ENCODE measurements at places on chromosomes 4 and X. TPM values are rescaled to one million over a fixed set of nuclear protein-coding genes. Genes with fewer than 3 reads are reported as not detected.

The FAM47A gene
- not detected for total RNA-seq

The MAGEC2 gene
- not detected for total RNA-seq

The STATH gene
- not detected for total RNA-seq

GRCh38 chrX:10041383-10041782 lies 74.2 kb downstream of the CLDN34 start:
- no peak overlapping the region for H3K27ac ChIP-seq
- no peaks in the 10 kb centered on the region for H3K36me3 ChIP-seq
- H3K4me1 ChIP-seq = peaks cover 69% of the 10 kb centered on the region

DNA sequence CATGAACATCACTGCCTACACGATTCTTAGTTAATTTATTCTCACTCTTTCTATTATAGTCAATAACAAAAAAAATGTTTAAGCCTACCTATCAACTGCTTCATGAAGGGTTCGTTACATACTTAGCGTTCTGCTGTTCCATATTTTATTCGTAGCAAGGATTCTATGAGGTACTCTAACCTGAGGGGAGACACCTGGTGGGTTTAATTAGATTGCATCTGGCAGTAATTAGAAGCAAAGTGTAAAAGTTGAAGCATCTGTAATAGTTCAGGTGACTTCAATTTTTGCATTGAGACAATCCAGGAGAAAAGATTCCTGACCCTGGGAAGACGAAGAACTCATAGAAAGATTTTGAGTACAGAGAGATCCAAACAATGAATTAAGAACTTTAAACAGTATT lies 1655.8 kb upstream of the TENM3 start:
- H3K27ac ChIP-seq = no peak overlapping the region
- no peak for DNase-seq
- no peak overlapping the region for H3K4me3 ChIP-seq
- no peaks in the 10 kb centered on the region for H3K27me3 ChIP-seq
- H3K36me3 ChIP-seq = no peaks in the 10 kb centered on the region

GRCh38 chr4:142129931-142130330 lies 493.5 kb downstream of the IL15 start:
- H3K36me3 ChIP-seq = no peaks in the 10 kb centered on the region
- peaks cover 4% of the 10 kb centered on the region for H3K4me1 ChIP-seq
- H3K27ac ChIP-seq = no peak overlapping the region
- no peaks in the 10 kb centered on the region for H3K27me3 ChIP-seq

GRCh38 chr4:187125062-187125461 lies 401.4 kb upstream of the FAT1 start:
- H3K4me1 ChIP-seq = no peaks in the 10 kb centered on the region
- no peak for DNase-seq
- no peaks in the 10 kb centered on the region for H3K27me3 ChIP-seq
- H3K4me3 ChIP-seq = no peak overlapping the region
- no peak overlapping the region for H3K27ac ChIP-seq

DNA sequence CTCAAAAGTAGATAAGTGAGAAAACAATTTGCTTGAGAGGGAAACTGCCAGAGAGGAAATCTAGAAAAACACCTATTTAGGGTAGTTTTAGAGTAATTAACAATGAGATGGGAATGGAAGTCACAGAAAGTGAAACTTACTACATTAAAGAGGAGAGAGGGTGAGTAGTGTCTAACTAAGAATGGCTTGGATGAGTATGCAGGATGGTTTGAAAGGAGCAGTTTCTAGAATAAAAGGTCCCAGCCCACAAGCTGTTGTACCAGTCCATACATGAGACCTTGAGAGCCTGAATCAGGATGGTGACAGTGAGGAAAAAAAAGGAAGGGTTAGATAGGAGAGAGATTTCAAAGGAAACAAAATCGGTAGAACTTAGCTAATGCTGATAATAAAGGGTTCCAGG lies 1.3 kb downstream of the GAR1 start:
- peaks cover 13% of the 10 kb centered on the region for H3K4me1 ChIP-seq
- H3K27me3 ChIP-seq = no peaks in the 10 kb centered on the region
- H3K4me3 ChIP-seq = no peak overlapping the region
- no peak for DNase-seq
- H3K36me3 ChIP-seq = no peaks in the 10 kb centered on the region
- no peak overlapping the region for H3K27ac ChIP-seq

GRCh38 chrX:142084611-142085010 lies 120.5 kb downstream of the MAGEC2 start:
- no peaks in the 10 kb centered on the region for H3K36me3 ChIP-seq

DNA sequence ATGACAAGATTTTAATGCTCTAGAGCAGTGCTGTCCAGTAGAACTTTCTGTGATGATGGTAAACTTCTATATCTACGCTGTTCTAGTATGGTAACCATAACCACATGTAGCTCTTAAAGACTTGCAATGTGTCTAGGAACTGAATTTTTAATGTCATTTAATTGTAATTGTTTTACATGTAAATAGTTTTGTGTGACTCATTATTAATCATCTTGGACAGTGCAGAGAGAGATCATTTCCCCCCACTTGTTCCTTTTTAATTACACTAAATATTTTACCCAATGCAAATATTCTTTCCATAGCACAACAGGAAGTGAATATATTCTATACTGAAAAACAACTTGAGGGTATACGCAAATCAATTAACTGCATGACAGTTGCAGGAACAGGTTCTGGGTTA lies 5.8 kb downstream of the ATG4A start:
- H3K27me3 ChIP-seq = no peaks in the 10 kb centered on the region
- no peaks in the 10 kb centered on the region for H3K36me3 ChIP-seq
- no peak overlapping the region for H3K27ac ChIP-seq
- peaks cover 2% of the 10 kb centered on the region for H3K4me1 ChIP-seq

- no peaks in the 10 kb centered on the region for H3K27me3 ChIP-seq
- no peak overlapping the region for H3K4me3 ChIP-seq
- DNase-seq = no peak
- H3K4me1 ChIP-seq = peaks cover 31% of the 10 kb centered on the region
These were observed 53.3 kb downstream of the RGS12 start for GRCh38 chr4:3346146-3346545.

- DNase-seq = no peak
- H3K36me3 ChIP-seq = no peaks in the 10 kb centered on the region
- no peaks in the 10 kb centered on the region for H3K27me3 ChIP-seq
- H3K4me1 ChIP-seq = peaks cover 5% of the 10 kb centered on the region
- H3K4me3 ChIP-seq = no peak overlapping the region
- no peak overlapping the region for H3K27ac ChIP-seq
These were observed 192.7 kb upstream of the NUDT6 start for GRCh38 chr4:123114915-123115756.

DNA sequence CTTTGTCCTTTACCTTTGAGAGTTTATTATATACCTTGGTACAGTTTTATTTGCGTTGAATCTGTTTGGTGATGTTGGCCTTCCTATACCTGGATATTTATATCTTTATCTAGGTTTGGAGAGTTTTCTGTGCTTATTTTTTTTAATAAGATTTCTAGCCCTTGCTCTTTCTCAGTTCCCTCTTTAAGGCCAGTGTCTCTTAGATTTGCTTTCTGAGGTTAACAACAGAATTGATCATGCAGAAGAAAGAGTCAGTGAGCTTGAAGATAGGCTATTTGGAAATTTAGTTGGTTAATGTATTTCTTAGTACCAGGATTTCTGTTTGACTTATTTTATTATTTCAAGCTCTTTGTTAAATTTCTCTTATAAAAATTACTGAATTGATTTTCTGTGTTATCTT lies 12.7 kb upstream of the TAF7L start:
- no peaks in the 10 kb centered on the region for H3K4me1 ChIP-seq
- no peaks in the 10 kb centered on the region for H3K27me3 ChIP-seq
- H3K36me3 ChIP-seq = no peaks in the 10 kb centered on the region
- no peak overlapping the region for H3K27ac ChIP-seq
- no peak overlapping the region for H3K4me3 ChIP-seq

DNA sequence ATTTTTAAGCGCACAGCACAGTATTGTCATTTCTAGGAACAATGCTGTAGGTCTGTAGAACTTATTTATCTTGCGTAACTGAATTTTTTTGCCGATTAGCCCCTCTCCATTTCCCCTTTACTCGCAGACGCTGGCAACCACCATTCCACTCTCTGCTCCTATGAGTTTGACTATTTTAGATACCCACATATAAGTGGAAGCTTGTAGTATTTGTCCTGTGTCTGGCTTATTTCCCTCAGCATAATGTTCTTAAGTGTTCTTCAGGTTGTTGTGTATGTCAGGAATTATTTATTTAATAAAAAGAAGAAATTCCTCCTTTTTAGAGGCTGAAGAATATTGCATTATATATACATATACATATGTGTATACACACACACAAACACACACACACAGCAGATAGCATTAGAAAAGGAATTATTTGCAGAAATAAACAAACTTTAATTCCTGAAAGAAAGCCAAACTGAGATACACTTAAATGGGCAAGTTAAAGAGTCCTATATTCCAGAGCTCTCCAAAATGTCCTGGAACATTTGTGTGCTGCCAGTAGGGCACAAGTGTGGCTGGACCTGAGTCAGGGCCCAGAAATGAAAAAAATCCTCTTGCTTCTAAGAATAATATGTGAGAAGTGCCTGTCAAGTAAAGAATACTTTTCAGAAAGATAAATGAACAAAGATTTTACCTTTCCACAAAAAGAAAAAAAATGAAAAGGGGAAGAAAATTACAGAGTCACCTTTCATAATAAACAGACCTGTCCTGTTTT lies 4.5 kb upstream of the ZNF330 start:
- no peak overlapping the region for H3K4me3 ChIP-seq
- H3K4me1 ChIP-seq = no peaks in the 10 kb centered on the region
- H3K36me3 ChIP-seq = no peaks in the 10 kb centered on the region
- no peak overlapping the region for H3K27ac ChIP-seq
- no peak for DNase-seq
- no peaks in the 10 kb centered on the region for H3K27me3 ChIP-seq

GRCh38 chrX:1483843-1484637 lies 31.3 kb upstream of the ASMTL start:
- no peaks in the 10 kb centered on the region for H3K36me3 ChIP-seq
- no peak for DNase-seq
- H3K4me1 ChIP-seq = peaks cover 12% of the 10 kb centered on the region
- H3K27ac ChIP-seq = no peak overlapping the region
- H3K4me3 ChIP-seq = no peak overlapping the region
